ENCODE measurements at places on chromosomes 4 and X.

DNA sequence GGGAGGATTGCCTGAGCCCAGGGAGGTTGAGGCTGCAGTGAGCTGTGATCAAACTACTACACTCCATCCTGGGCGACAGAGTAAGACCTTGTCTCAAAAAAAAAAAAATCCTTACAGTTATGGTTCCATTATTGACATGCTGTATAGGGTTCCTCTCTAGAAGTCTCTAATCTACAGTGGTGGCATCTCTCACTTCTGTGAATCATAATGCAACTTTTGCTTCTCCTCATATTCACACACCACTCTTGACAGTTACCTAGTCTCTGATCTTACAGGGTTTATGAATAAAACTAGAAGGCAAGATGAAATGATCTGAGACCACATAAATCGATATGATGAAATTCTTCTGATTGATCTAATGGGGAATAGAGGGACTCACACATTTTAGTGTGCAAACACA lies 40.6 kb downstream of the DOCK11 start:
- DNase-seq = no peak

GRCh38 chr4:32672359-32672758 lies 1952.2 kb downstream of the PCDH7 start:
- DNase-seq = no peak

- no peak for DNase-seq
Measured at GRCh38 chr4:620201-620600, 5.2 kb upstream of the PDE6B start.

- no peak for DNase-seq
Measured at GRCh38 chr4:77731656-77732055, 87.5 kb downstream of the CNOT6L start.

- DNase-seq = no peak
Measured at GRCh38 chrX:81202456-81202819, 536 bp downstream of the SH3BGRL start.

DNA sequence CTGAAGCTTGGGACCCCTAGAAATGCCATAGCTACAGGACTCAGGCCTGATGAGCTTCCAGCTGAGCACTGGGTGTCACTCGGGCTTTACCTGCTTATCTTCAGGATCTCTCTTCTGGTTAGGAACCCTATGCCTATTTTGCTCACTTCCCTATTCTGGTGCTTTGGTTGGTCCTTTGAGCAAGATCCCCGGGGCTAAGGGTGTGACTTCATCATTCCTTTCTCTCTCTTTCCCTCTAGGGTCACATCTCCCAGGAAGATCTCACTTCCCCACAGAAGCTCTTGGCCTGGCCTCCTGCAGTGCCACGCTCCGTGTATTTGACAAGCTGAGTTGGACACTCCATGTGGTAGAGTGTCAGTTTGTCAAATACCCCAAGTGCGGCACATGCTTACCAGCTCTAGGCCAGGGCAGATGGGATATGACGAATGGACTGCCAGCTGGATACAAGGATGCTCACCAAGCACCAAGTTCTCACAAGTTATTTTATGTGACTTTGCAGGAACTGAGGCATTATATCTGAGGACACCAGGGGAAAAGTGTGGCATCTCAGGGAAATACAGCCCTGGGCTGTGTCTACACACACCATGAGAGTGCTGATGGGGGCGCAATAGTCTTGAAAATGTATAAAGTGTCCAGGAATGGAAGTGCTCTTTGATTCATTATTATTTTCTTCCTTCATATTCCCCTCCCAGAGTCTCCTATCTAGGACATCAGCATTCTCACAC lies 21.1 kb downstream of the VSIG4 start:
- DNase-seq = no peak

GRCh38 chr4:63090641-63091040 lies 1318.6 kb downstream of the TECRL start:
- DNase-seq = no peak

- DNase-seq = no peak
Measured at GRCh38 chrX:15721911-15722310, 16.2 kb upstream of the CA5B start.

DNA sequence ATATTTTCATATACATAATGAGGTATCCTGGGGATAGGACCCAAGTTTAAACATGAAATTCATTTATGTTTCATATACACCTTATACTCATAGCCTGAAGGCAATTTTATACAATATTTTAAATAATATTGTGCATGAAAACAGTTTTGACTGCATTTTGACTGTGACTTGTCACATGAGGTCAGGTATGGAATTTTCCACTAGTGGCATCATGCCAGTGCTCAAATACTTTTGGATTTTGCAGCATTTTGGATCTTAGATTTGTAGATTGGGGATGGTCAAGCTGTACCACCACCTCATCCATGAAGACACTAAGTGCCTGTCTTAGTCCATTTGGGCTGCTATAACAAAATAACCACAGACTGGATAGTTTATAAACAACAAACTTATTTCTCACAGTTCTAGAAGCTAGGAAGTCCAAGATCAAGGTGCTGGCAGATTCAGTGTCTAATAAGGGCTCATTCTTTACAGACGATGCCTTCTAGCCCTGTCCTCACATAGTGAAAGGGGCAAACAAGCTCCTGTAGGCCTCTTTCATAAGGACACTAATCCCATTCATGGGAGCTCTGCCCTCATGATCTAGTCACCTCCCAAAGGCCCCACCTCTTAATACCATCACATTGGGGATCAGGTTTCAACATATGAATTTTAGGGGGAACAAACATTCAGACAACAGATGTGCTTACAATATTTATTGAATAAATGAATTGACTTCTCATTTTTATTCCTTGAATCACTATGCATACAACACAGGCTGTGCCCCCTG lies 9.4 kb downstream of the NUDT6 start:
- DNase-seq = no peak

DNA sequence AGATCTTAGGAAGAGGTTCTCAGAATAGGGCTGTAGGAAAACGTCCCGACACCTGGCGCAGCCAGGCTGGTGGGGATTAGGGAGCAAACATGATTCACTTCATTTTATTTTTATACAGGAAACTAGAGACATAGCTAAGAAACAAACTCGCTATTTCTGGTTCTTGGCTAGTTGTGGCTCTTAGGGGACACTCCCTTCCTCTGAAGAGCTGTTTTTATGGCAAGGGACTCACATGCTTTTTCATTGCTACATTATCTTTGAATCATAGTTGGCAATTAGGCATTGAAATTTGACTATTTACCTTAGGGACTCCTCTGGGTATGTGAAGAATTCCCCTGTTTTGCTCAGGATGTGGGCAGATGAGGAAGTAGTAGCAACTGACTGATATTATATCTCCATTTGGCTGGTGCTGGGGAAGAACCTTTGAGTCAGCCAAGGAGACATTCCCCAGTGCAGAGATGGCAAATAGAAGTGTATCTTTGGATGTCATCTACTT lies 174.5 kb downstream of the SMIM20 start:
- no peak for DNase-seq

DNA sequence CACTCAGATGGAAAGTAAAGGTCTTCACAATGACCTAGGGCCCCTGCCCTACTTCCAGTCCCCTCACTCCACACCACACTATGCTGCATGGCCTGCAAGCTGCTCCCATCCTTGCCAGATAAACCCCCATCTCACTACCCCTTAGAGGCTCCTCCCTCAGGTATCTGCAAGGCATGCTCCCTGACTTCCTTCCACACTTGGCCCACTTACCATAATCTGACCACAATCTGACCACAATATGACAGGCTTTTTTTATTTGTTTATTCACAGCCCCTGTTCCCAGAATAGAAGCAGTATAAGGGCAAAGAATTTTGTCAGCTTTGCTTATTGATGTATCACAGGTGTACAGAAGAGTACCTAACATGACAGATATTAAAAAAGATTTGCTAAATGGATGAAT lies 124.7 kb downstream of the CAMK2D start:
- DNase-seq = no peak

DNA sequence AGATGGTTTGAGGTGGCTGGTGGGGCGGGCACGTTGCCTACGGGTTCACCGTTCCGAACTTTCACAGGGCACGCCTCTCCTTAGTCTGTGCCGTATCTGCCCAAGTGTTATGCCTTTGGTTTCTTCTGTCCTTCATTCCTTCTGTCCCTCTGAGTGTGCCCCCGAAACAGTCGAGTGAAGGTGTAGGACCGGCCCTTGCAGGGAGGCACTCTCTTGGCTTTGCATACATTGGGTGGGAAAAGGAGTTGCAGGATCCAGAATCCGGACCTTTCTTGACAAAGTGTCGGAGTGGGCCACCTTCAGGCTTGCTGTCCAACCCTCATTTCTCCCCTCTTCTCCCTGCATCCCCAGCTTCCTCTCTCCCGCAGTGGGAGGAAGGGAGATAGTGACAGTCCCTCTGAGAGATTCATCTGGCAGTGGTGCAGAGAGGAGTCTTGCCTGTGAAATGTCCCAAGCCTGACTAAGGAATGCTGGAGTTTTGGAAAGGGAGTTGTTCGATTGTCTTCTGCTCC lies 569 bp downstream of the ARFIP1 start:
- peak; percentile 52 for DNase-seq

DNA sequence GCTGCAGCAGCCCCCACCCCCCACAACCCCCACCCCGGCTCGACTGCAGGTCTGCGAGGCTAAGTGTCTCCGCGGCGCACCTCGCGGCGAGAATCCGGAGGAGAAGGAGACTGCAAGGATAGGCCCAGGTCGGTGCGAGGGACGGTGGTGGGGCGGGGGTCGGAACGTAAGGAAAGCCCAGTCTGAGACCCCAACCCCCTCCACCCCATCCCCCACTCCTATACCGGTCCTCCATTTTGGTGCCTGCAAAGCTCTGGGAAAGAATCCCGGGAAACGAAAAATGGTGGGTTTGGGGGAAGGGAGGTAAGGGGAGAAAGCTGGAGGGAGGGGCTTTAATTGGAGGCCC lies 614 bp downstream of the BEX3 start:
- peak; percentile 57 for DNase-seq

DNA sequence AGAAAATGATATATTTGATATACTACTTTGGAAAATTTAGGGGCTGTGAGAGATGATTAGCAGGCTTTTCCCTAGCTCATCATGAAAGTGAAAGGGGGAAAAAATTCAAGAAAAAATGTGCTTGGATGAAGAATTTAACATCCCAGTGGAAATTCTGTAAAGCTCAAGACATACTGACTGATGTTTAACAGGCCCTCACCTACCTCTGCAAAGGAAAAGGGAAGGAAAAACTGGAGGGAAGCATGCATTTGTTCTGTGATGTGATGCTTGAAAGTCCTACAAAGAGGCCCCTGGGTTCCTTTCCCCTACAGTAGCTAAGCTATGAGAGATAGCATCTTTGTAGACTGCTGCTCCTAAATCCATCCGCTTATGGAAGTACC lies 364.1 kb downstream of the PDGFC start:
- DNase-seq = no peak

DNA sequence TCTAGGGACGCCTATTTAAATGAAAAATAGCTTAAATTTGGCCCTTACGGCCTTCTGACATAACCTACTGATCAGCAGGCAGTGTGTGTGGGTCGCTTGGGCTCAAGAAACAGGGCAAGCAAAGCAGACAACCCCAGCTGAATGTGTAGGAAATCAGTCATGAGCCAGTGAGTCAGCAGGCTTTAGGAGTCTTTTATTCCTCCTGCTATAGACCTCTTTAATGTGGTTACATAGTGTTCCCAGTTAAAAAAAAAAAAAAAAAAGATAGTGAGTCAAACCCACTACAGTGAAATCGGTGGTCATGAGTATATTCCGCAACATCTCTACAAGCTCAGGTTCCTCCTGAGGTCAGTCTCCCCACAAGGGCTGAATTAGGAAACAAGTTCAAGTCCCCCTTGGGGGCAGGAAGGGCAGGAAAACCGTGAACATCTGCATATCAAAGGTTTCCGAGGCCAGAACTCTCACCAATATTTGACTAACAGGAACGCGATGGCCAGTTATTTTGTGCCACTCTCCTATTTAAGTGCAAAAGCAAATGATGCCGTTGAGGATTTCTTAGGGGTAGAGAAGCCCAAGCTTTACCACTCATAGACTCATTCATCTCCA lies 32.7 kb downstream of the ACSL1 start:
- DNase-seq = no peak

GRCh38 chr4:87985097-87985886 lies 9.8 kb downstream of the SPP1 start:
- DNase-seq = peak; percentile 70

GRCh38 chr4:40728333-40728732 lies 21.4 kb upstream of the NSUN7 start:
- DNase-seq = peak; percentile 41

GRCh38 chrX:23380581-23380980 lies 45.9 kb downstream of the PTCHD1 start:
- DNase-seq = no peak

GRCh38 chr4:99540277-99540939 lies 23.4 kb downstream of the TRMT10A start:
- no peak for DNase-seq

DNA sequence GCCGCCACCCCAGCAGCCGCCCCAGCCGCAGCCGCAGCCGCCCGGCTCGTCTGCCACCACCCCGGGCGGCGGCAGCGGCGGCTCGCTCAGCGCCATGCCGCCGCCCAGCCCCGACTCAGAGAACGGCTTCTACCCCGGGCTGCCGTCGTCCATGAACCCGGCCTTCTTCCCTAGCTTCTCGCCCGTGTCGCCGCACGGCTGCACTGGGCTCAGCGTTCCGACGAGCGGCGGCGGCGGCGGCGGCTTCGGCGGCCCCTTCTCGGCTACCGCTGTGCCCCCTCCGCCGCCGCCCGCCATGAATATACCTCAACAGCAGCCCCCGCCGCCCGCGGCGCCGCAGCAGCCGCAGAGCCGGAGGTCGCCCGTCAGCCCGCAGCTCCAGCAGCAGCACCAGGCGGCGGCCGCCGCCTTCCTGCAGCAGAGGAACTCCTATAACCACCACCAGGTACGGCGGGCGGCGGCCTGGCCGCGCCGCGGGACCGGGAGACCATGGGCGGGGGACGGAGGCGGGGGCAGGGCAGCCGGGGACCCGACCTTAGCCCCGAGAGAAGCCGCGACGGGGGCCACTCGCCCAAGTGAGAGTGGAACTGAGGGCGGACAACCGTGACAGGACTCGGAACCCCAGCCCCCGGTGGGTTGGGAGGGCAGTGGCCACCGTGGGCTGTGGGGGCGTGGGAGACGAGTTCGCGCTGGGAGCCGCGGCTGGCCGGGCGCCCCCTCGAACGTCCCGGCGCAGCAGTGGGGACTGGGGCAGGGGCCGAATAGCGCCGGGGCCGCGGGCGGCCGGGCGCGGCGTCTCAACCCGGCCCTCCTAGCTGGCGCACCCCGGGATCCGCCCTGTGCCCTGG lies 1.8 kb downstream of the CPEB2 start:
- DNase-seq = peak; percentile 73

DNA sequence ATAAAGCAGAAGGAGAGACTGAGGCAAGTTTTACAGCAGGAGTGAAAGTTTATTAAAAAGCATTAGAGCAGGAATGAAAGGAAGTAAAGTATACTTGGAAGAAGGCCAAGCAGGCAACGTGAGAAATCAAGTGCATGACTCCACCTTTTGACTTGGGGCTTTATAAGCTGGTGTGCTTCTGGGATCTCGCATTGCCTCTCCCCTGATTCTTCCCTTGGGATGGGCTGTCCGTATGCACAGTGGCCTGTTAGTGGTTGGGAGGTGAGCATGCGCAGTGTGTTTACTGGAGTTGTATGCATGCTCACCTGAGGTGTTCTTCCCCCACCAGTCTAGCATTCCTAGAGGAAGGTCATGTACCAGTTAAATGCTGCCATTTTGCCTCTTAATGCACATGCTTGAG lies 29.1 kb upstream of the C1QTNF7 start:
- DNase-seq = no peak

GRCh38 chrX:22041907-22042530 lies 9.9 kb downstream of the PHEX start:
- DNase-seq = no peak

Measured in neural progenitor cell (in vitro differentiated cells).